ENCODE measurements at places on chromosomes 5 and 9.
A peak's percentile ranks its signal among the peaks of the same experiment; 100 is the strongest.

- DNase-seq: no peak
Observed at GRCh38 chr5:178581621-178582020, 8.6 kb downstream of the COL23A1 start.

DNA sequence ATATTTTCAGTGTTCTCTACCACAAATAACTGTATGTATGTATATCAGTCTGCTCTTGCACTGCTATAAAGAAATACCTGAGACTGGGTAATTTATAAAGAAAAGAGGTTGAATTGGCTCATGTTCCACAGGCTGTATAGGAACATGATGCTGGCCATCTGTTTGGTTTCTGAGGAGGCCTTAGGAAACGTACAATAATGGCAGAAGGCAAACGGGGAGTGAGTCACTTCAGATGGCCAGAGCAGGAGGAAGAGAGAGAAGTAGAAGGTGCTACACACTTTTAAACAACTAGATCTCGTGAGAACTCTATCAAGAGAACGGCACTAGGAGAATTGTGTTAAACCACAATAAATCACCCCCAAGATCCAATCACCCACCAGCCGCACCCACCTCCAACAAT is 121.7 kb downstream of the ADAMTS6 start:
- DNase-seq: no peak

DNA sequence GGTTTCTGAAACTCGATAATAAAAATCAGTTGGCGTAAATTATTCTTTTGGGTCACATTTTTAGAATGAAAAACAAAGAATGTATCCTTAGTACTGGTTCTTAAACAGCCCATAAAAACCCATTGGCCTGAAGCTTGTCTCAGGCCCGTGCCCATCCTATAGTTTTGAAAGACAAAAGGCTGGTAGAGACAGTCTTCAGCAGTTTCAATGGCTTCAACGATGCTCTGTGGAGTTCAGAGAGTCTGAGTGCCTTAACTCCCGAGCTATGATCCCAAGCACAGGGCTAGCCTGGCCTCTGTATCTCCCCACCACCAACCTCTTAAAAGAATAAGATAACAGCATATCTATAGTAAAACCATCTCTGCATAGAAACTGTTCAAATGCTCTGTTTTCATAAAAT is 595.0 kb downstream of the CDH12 start:
- DNase-seq: no peak

- peak; percentile 43 for DNase-seq
Observed at GRCh38 chr5:68680366-68680765, 413.4 kb upstream of the SLC30A5 start.

DNA sequence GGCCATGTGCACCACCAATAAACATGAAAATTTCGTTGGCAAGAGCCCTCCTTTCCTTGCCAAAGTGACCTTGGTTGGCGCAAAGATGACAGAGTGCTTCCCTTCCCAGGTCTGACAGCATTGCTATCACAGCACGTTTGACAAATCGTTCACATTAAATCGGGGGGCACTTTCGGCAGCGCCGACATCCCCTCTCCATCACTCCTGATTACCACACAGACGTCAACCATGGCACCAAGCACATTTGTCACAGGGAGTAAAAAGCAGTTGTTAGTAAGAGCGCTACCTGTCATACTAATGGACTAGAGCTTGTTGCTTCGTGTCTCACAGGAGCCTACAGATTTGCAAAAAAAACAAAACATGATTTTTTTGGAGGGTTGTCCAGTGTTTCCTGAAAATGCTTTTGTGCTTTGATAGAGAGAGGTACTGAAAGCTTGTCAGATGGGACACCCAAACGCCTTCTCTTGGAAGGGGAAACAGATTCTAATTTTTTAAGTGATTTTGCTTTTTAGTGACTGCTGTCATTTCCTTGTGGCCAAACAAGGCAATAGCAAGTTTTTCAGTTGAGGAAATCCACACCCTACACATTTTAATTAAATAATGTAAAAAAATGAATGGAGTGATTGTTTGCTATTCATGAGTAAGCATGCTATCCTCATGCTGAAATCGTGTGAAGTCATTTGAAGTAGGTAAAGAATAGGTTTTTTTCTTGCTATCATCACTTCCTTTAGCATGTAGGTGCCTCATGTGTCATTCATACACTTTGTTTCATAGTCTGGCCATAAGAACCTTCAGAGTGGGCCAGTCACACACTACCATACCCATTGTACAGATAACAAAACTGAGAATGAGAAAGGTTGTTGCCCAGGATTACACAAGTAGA is 682.8 kb upstream of the WWC1 start:
- no peak for DNase-seq

- no peak for DNase-seq
Observed at GRCh38 chr9:128190516-128191405, 611 bp downstream of the CIZ1 start.

GRCh38 chr5:10423022-10423421 is 18.7 kb upstream of the ROPN1L start:
- no peak for DNase-seq

DNA sequence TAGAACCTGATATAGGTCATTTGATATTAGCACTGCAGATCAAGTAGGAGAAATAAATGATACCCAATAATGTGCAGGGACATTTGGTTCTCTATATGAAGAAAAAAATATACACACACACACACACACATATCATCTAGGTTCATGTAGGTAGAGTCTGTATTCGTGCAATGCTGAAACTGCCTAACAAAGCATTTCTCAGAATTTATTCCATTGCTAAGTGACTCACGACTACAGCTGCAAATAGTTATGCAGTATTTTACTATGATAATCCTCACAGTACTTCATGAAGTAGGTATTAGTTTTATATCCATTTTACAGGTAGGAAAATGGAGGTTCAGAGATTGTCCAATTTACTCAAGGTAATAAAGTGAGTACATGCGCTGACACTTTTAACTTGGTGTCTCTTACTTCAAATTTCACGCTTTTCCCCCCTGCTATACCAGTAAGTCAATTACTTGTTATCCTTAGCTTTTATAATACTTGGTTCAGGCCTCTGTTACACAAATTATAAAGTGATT is 2.4 kb downstream of the GIN1 start:
- no peak for DNase-seq

- DNase-seq: no peak
Observed at GRCh38 chr5:112346411-112347044, 72.5 kb downstream of the EPB41L4A start.

DNA sequence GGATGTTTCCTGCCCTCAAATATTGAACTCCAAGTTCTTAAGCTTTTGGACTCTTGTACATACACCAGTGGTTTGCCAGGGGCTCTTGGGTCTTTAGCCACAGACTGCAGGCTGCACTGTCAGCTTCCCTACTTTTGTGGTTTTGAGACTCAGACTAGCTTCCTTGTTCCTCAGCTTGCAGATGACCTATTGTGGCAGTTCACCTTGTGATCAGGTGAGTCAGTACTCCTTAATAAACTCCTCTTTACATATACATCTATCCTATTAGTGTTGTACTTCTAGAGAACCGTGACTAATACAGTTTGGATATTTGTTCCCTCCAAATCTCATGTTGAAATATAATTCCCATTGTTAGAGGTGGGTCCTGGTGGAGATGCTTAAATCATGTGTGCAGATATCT is 681.9 kb upstream of the ARRDC3 start:
- DNase-seq: no peak

DNA sequence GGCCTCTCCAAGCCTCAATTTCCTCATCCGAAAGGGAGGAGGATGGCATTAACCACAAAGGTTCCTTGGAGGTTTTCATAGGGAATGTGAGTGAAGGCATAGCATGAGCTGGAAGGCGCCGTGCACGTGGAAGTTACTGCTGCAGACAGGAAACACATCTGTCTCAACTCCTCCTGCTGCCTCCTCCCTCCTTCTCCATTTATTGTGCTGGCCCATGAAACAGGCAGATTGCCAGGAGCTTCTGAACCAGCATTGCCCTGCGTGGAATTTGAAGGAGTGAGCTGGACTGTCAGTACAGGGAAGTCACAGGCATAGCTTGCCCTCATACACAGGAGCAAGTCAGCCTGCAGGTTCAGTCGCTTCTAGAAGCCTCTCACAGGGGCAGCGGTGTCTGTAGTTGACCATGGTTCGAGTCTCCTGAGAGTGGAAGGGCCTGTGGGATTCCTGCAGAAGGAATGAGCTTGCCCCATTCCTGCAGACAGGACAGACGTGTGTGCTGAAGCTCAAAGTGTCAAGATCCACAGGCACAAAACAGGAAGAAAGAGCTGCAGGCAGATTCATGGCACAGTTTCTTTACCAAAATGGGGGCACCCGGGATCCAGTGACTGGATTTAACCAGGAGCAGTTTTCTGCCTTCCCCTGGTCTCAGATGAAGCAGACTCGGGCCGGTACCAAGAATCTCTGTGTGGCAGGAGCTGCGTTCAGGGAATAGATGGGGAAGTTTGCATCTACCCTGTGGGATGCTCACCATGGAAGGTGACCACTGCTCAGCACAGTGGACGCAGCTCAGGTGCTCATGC is 48.7 kb upstream of the CTSL start:
- DNase-seq: no peak

DNA sequence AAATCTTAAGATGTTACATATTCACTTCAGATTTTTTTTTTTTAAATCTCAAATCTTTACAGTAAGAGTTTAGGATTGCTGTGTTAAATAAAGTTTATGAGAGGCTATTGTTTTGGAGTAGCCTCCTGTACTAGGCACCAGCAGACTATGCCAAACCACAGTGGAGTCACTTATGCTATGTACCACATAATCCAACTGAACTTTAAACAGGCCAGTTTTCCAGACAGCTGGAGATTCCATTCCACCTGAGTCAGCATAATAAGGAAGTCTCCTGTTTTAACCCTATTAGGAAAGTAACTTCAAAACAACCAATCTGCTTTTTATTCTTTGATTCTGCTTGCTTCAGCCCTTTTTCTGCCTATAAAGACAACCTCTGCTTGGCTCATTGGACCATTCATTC is 205.2 kb downstream of the CSNK1G3 start:
- no peak for DNase-seq

GRCh38 chr9:123225374-123225813 is 43.0 kb downstream of the STRBP start:
- DNase-seq: peak; percentile 18

- DNase-seq: no peak
Observed at GRCh38 chr5:9626955-9627354, 3.2 kb downstream of the TAS2R1 start.

GRCh38 chr9:90975781-90976538 is 174.3 kb downstream of the SYK start:
- DNase-seq: peak; percentile 48

- DNase-seq: peak; percentile 47
Observed at GRCh38 chr5:72210888-72211678, 103.8 kb downstream of the MAP1B start.

DNA sequence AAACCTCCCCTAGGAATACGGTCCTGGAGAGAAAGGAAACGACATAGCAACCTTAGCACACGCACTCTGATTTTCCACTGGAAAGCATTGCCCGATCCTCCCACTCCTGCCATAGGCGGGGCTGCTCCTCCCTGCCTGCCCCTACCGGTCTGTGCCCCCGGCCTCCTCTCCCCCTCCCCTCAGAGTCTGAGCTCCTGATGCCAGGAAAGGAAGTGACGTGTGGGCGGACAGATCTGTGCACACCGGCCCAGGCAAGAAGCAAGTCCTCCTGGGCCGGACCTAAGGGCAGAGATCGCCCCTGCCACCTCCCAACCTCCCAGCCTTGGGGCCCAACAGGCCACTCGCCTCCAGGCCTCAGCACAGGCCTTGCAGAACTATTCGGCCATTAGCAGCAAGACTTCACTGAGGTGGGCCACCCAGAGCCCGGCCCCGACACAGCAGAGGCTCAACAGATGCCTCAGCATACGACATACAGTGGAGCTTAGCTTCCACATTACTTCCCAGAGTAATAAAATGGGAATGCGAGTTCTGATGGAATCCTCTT is 7.2 kb downstream of the NINJ1 start:
- peak; percentile 84 for DNase-seq

GRCh38 chr5:23994581-23995370 is 487.4 kb downstream of the PRDM9 start:
- DNase-seq: no peak

GRCh38 chr5:144831650-144832049 is 661.0 kb downstream of the KCTD16 start:
- DNase-seq: no peak

DNA sequence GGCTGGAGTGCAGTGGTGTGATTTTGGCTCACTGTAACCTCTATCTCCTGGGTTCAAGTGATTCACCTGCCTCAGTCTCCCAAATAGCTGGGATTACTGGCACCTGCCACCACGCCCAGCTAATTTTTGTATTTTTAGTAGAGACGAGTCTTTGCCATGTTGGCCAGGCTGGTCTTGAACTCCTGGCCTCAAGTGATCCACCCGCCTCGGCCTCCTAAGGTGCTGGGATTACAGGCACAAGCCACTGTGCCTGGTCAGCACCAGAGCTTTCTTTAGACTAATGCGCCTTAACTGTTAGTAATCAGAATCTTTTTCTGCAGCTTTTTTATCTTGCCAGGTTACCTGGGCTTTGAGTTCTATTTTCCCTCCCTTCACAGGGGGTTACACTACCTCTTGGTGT is 18.4 kb downstream of the PTGS1 start:
- no peak for DNase-seq

DNA sequence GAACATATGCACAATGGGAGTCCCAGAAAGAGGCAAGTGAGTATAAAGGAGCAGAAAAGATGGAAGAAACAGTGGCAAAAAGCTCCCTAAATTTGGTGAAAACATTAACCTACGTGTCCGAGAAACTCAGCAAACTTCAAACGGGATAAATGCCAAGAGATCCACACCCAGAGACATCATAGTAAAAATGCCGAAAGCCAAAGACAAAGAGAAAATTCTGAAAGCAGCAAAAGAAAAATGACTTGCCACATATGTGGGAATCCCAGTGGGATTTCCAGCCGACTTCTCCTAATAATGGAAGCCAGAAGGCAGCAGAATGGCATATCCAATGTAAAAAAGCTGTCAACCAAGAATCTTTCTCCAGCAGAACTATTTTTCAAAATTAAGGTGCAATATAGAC is 101.2 kb downstream of the ADAMTS2 start:
- no peak for DNase-seq

DNA sequence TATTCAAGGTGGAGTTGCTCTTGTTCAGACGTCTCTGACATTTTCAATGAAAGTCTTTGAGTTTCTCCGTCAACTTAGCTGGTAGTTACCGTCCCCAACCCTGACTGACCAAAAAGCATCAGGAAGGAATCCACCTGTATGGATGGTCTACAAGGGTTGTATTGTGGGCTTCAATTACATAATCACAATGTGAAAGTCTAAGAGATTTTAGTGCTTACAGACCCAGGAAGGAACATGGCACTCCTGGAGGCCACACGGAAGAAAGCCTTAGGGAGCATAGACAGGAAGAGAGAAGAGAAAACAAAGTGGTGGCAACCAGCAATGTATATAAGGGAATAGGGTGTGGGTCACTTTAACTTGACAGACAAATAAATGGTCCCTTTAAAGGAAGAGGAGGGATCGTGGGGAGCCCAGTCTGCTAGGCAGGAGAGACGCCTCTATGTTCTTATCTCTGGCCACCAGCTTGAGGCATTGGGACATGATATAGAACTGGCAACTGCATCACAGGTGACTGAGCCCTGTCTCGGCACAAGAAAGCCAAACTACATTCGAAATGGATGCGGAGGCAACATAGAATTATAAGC is 80.4 kb downstream of the ALDH7A1 start:
- DNase-seq: no peak

All from right hindlimb (tissue), 1 donor.